Renal cortical epithelial cell (primary cell): ENCODE measurements at places on chromosomes 5 and 9. TPM values are rescaled to one million over a fixed set of nuclear protein-coding genes. Genes with fewer than 3 reads are reported as not detected.

GRCh38 chr9:6782981-6783380, 25.2 kb downstream of the KDM4C start:
- DNase-seq: no peak

DNA sequence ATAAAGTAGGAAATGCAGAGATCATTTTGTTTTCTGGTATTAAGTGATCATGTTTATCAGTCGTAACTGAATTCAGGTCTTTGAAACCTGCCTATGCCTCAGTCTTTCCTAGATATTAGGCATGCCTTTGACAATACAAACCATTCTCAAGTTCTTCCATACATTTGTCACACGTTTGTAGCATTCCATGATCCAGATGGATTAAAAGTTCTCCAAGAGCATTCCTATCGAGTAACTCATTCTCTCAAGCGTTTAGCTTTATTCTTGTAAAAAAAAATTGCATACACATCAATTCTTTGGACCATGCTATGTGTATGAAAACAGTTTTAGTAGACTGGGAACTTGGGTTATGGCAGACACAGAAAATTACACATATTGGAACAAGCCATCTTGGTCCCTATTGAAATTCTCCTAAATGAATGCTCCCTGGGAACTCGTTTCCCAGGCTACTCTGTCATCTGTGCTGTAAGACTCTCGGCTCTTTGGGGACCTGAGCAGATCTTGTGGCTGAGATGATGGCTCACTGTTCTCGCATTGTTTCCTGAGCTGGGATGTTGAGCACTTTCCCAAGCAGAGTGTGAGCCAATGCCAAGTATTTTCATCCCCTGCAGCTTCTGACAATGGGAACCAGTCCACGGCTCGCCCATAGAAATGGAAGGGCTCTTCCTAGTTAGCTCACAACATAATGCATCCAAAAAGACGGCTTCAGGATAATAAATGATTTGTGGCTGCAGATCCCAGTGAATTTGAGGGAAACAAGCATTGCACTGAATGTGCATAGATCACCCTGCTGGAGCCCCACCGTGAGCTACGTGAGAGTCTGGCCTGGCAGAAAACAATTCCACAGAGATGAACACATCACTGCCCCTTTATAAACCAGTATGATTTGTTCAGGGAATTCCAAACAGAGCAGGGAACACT, 230.2 kb downstream of the IRX1 start:
- no peak for DNase-seq

DNA sequence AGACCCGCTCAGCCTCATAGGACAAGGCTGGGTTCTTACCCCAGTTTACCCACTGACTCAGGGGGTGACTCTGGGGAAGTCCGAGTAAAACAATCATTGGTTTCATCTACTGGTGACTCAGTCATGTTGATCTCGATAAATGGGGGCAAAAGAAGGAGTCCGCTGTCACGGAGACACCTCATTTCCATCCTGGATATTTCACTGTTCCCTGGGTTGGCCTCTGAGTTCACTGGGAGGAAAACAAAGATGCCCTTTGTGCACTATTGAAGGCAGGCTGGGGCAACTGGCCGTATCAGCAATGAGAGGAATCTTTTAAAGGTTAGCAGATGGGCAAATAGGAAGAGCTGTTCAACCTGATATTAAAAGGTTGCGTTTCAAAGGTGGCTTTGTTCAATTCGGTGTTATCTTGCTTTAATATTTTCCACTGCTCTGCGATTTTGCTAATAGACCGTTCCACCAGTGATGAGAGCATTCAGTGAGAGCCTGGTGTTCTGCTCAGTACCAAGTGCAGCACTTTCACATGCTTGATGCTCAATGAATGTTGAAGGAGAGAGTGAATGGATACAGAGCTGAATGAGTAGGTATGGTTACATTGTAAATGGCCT, 110.2 kb upstream of the EGFLAM start:
- no peak for DNase-seq

GRCh38 chr9:30913331-30913730, 1471.1 kb upstream of the ACO1 start:
- no peak for DNase-seq

DNA sequence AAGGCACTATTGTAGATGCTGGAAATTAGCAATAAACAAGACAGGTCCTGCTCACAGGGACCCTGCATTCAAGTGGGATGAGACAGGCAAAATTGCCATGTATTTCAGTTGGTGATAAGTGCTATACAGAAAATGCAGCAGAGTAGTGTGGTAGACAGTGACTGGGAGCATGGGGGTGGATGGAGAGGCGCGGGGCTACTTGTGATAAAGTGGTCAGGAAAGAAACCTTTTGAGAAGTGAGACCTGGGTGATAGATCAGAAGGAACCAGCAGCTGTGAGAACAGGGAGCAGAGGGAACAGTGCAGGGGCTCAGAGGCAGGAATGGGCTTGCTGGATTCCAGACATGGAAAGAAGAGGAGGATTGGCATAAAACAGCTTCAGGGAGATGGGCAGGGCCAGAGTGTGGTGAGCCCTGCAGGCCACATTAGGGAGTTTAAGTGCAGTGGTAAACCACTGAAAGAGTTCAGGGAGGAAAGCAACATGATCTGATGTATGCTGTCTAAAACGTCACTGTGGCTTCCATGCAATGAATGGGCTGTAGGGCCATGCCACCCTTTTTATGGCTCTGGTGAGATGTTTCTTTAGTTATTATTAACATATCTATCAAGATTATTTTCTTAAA, 7.3 kb downstream of the CRHBP start:
- peak; percentile 35 for DNase-seq

The ZNF366 gene
- 0.05 TPM in 1 of 2 replicates, not detected in the other for total RNA-seq

The SPINK7 gene
- total RNA-seq: not detected in 2 replicates

DNA sequence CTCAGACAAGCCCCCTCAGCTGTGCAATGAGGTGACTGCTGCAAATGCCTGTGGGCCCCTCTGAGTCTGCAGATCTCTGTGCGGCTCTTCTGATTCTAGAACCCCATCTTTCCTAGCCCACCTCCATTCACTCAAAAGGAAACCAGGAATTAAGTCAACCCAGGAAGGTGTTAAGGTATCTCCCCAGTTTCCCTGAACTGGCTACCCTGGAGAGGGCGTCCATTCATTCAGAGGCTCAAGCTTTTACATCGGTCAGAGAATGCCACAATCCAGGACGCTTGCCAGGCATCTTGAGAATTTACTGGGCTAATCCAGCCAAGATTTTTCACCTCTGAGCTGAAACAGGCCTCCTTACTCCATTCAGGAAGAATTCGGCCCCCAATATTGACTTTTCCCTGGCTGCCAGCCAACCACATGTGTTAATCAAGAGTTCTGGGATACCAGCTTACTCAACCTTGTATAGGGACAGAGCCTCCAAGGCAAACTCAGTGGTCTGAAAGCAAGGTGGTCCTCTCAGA, 889 bp upstream of the ADAMTS12 start:
- DNase-seq: peak; percentile 93
